Hippocampal formation (tissue), 2 donors: ENCODE measurements at places on chromosomes 12 and 14.

GRCh38 chr12:109693653-109694600, 19.7 kb upstream of the FAM222A start:
- no peak for DNase-seq

GRCh38 chr12:112602150-112602549, 183.4 kb downstream of the PTPN11 start:
- no peak for DNase-seq

- DNase-seq = no peak
Measured at GRCh38 chr12:102421802-102422583, 58.4 kb downstream of the IGF1 start.

- no peak for DNase-seq
Measured at GRCh38 chr12:56541631-56542030, 20.0 kb downstream of the RBMS2 start.

DNA sequence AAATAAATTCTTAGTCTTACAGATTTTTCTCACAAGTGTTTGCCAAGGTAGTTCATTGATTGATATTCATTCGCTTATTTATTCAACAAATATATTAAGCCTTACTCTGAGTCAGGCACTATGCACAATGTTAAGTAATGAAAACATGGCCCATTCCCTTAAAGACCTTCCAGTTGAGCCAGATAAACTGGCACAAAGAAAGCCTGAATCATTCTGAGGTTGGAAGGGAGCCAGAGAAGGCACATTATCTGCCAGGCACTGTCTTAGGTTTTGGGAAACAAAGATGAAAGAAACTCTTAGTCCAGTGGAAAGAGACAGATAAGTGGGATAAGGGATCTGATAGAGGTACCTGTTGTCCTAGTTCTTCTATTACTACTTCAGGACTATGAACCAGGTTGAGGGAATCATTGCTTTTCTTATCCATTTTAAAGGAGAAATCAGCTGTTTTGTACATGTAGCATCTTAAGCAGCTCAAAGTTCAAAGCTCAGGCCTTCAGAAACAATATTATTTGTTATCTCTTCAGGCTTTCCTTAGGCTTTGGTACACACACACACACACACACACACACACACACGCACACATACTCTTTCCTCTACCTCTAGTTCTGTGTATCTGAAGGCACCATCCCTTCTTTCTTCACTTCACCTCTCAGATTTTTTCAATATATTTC, 27.0 kb downstream of the PDE6H start:
- no peak for DNase-seq

GRCh38 chr12:54173066-54173726, 15.6 kb downstream of the SMUG1 start:
- DNase-seq = no peak

GRCh38 chr14:100610511-100611217, 23.4 kb upstream of the BEGAIN start:
- no peak for DNase-seq

- no peak for DNase-seq
Measured at GRCh38 chr14:30657606-30658163, 35.6 kb downstream of the SCFD1 start.

GRCh38 chr12:48903363-48903981, 21.8 kb downstream of the FKBP11 start:
- no peak for DNase-seq

DNA sequence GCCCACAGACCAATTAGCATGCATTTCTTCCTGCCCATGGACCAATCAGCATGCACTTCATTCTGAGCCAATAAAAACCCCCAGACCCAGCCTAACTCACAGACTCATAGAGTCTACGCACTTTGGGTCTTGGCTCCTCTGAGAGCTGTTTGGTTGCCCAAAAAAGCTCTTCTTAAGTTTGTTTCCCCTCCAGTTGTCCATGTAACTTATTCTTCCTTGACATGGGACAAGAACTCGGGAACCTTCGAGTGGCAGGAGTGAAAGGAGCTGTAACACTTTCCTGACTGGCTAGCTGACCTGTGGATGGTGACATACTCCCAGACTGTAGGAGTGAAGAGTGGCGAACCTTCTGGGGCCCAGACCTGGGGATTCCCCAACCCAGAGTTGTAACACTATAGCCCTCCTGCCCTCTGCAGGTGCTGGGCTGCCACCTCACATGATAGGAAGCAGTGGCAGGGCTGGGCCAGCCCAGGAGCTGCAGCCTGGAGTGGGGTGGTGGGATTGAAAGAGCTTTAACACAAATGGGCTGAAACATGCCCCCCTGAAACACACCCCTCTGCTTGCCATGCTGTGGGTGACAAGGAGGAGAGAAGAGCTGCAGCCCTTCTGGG, 4.4 kb upstream of the BTBD7 start:
- no peak for DNase-seq

DNA sequence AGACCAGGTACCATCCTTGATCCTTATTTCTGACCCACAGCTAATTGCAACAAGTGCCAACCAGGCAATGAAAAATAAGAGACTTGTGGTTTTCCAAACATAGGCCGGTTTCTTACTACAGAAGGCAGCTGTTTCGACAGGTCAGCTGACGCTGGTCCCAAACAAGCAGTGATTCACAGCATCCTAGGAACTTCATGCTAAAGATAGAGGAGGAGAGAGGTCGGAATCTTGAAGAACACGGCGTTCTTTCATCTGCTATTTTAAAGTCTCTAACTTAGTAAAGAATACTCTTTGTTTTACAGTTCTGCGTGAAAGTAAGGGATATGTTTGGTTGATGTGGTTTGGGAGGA, 28.1 kb upstream of the ADGRD1 start:
- DNase-seq = peak; percentile 8

- DNase-seq = no peak
Measured at GRCh38 chr12:103557628-103558010, 29.5 kb upstream of the STAB2 start.

DNA sequence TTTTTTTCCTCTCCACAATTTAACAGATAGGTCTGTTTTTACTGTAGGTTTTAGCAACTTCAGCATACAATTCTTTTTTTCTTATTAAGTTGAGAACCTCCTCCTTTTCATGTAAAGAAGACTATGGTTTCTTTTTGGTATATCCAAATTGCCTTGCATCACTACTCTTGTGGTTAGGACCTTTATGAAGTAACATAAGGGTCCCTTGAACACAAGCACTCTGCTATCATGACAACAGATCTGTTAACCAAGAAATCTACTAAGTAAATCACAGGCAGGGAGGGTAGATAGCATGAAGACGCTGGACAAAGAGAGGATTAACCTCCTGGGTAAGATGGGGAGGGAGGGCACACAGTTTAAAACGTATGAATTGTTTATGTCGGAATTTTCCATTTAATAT, 380.6 kb downstream of the CCDC91 start:
- no peak for DNase-seq

- DNase-seq = no peak
Measured at GRCh38 chr12:116619246-116619645, 60.1 kb downstream of the MAP1LC3B2 start.

DNA sequence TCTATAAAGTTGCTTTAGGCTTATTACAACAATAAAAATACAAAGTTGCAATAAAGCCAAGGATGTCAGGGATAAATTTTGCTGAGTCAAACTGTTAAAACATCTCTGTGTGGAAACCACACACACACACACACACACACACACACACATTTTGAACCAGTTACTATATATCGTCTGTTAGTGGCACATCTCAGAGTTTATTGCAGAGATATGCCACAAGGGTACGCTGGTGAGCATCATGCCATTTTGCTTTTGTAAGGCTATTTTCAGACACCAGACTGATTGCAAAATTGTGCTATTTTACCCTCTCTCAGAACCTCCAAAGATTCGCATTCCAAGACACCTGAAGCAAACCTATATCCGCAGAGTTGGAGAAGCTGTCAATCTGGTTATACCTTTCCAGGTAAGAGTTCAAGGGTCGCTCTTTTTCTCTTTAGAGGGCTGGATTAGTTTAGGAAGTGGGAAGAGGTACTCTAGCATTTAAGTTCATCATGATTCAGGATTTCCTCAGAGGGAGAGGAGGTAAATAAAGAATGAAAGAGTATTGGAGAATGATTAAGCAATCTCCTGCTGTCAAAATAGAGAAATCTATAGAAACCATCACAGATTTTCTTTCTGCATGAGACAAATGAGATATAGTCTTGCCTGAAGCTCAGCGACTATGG, 27.3 kb upstream of the CHPT1 start:
- DNase-seq = no peak

DNA sequence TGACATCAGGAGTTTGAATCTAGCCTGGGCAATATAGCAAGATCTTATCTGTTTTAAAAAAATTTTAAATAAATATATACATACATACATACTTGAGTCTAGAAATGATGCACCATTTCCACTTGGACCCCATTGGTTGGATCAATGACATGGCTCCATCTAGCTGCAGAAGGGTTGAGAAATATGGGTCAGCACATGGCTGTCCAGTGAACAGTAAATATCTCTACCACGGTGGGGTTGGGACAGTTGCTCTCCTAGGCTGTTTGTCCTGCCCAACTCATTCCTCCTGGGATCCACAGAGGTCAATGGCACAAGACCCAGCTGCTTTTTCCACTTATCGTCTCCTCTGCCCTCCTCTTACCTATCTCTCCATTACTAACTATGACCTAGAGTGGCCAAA, 23.6 kb downstream of the PLEKHH1 start:
- no peak for DNase-seq

GRCh38 chr14:39060818-39061437, 42.1 kb downstream of the SEC23A start:
- DNase-seq = no peak

- no peak for DNase-seq
Measured at GRCh38 chr12:12722435-12723148, 5.4 kb downstream of the CDKN1B start.

GRCh38 chr14:55127460-55127951, 1.5 kb upstream of the LGALS3 start:
- no peak for DNase-seq

DNA sequence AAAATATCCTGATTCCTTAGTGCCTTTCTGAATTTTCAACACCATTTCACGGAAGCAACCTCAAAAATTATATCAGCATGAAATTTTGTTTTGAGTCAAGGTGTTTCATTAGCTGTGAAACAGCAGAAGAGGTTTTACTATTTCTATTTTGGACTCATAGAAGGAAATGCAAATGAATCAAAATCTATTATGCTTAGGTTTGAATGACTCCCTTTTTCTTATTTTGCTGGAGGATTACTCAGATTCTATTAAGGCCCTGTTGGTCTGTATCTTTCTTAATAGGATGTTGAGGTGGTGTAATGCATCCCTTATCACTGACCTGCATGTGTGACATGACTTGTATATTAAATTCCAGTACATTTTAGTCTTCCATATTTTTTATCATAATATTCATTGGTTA, 165.8 kb downstream of the TMTC2 start:
- DNase-seq = no peak

GRCh38 chr14:95699412-95699811, 13.2 kb downstream of the TCL1B start:
- DNase-seq = no peak

DNA sequence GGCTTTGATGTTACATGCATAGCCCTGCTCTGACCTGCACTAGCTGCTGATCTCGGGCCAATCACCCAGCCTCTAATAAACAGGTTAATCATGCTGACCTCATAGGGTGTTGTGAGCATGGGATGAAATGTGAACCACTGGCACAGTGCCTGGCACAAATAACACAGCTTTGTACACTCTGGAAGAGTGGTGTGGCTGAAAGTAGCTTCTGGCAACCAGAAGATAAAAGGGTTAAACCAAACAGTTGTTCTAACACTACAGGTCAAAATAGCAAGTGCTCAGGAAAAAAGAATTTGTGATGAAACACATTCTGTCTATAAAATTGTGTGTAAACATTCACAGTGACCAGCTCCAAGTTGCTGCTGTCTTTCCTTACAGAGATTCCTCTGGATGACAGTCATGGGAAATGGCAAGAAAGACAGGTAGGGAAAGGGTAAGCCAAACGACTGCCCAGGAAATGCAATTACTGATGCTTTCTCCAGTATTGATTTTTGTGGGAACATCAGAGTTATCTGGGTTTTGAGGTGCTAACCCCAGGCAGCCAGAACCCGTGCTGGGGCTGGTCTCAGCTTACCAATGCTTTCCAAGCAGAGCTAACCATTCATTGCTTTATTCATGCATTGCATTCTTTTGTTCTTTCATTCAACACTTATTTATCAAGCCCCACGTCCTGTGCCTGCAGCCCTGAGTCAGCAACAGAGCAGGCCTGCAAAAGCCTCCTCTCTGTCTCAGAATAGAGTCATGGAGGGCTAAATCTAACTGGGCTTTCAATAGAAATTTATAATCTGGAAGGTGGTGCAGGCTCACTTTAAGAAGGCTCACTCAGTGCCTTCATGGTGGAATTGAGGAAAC, 38.1 kb upstream of the CAPRIN2 start:
- DNase-seq = no peak

- no peak for DNase-seq
Measured at GRCh38 chr14:64950889-64951288, 8.3 kb upstream of the GPX2 start.

- DNase-seq = no peak
Measured at GRCh38 chr14:74426202-74426582, at the start of gene SYNDIG1L. TSS of gene SYNDIG1L (minus strand) at chr14:74426210. CDS start at chr14:74409744, 16,466 bp downstream.

- DNase-seq = no peak
Measured at GRCh38 chr12:92341065-92341668, 195.5 kb upstream of the BTG1 start.

DNA sequence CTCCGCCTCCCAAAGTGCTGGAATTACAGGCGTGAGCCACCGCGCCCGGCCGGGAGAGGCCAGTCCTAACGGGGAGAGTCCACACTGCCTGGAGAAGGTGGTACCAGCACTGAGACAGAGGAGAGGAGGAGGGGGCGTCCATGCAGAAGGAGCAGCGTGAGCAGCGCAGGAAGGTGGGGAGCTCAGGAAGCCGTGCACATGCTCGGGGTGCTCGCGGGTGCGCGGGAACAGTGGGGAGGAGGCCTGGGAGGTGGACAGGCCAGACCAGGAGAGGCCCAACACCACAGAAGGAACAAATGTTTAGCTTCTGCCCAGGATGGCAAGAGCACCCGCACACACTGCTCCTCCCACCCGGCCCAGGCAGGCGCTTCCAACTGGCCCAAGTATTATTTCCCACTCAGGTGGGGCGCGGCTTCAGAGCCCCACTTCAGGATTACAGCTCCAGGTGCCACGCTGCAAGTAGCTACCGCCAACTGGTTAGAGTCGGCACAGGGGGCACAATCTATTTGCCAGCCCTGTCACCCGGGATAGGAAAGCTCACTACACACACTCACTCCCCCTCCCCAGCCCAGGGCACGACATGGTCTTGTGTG, 80.8 kb upstream of the BCL11B start:
- DNase-seq = no peak

- DNase-seq = no peak
Measured at GRCh38 chr14:77615361-77616132, 890 bp downstream of the SPTLC2 start.

DNA sequence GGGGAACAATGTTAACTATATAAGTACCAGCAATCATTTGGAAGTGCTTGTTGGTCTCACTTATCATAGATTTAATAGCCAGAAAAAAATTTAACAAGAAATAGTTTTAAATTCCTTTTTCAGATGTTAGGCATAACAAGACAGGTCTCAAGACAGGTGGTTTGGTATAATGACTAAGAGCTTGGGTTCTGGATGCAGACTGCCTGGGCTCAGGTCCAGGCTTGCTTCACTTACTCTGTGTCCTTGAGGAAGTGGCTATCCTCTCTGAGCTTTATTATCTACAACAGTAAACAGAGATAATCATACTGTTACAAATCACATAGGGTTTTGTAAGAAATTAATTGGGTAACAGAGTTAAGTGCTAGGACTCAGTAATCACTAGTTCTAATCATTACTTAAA, 338.0 kb upstream of the FLRT2 start:
- DNase-seq = no peak
